Large intestine (tissue), 12 donors: ENCODE measurements at places on chromosomes 12 and 14.

- H3K27ac ChIP-seq = no peak overlapping the region
- DNase-seq = no peak
- no peak overlapping the region for H3K4me3 ChIP-seq
- no peaks in the 10 kb centered on the region for H3K36me3 ChIP-seq
- H3K4me1 ChIP-seq = no peaks in the 10 kb centered on the region
- H3K27me3 ChIP-seq = no peaks in the 10 kb centered on the region
Measured at GRCh38 chr12:72296389-72296788, 24.2 kb downstream of the TRHDE start.

DNA sequence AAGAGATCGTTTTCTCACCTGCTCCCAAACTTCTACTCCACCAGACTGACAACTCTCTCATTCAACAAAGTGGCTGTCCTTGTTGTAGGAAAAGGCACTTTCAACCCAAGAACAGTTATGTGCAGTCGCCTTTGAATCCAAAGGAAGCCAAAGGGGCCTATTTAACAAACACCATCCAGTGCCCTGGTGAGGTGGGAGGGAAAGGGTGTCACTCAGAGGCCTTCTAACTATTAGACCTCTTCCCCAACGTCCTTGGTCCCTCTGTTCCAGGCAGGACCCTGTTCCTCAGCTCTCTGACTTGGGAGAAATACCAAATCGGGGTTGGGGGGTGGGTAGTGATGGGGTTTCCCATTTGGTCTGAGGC lies 3.2 kb downstream of the SIX4 start:
- no peak overlapping the region for H3K4me3 ChIP-seq
- DNase-seq = no peak
- H3K27ac ChIP-seq = no peak overlapping the region
- peaks cover 10% of the 10 kb centered on the region for H3K4me1 ChIP-seq
- no peaks in the 10 kb centered on the region for H3K36me3 ChIP-seq

DNA sequence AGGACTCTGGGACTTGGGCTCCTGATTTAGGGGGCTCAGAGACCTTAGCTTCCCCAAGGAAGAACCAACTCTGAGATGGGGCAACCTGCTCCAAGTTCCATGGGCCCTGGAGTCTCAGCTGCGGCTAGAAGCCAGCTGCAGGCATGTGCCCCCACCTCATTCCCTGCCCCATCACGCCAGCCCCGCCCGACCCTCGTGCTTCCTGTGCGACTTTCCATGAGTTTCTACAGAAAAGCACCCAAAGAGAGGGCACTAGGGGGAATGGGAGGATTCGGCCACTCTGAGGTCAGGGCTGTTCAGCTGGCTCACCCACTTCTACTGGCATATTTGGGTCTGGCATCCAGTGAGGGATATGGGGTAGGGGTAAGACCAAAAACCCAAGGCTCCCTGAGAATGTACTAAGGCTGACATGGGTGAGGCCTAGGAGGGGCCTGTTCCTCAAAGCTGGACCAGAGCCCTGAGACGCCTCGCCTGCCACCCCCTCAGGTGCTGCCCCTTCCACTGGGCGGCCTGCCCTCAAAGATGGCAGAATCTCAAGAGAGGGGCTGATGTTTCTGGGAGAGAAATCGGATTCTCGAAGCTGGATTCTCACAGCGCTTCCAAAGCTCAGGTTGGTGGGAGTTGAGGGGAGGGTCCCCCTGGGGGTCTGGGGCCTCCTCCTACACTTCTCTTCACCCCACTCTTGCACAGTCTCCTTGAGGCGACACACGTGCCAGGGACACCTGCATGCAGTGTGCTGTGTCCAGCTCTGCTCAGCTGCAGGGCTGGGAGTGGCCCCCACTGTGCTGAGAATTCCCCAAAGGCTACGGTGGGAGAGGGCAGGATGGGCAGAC lies 22.1 kb downstream of the FAIM2 start:
- no peaks in the 10 kb centered on the region for H3K36me3 ChIP-seq
- H3K4me3 ChIP-seq = no peak overlapping the region
- DNase-seq = no peak
- no peaks in the 10 kb centered on the region for H3K4me1 ChIP-seq

- no peak overlapping the region for H3K27ac ChIP-seq
- H3K36me3 ChIP-seq = no peaks in the 10 kb centered on the region
- DNase-seq = no peak
- H3K4me1 ChIP-seq = no peaks in the 10 kb centered on the region
- no peak overlapping the region for H3K4me3 ChIP-seq
- H3K27me3 ChIP-seq = peaks cover 9% of the 10 kb centered on the region
Measured at GRCh38 chr14:94746131-94746530, 23.8 kb downstream of the GSC start.

DNA sequence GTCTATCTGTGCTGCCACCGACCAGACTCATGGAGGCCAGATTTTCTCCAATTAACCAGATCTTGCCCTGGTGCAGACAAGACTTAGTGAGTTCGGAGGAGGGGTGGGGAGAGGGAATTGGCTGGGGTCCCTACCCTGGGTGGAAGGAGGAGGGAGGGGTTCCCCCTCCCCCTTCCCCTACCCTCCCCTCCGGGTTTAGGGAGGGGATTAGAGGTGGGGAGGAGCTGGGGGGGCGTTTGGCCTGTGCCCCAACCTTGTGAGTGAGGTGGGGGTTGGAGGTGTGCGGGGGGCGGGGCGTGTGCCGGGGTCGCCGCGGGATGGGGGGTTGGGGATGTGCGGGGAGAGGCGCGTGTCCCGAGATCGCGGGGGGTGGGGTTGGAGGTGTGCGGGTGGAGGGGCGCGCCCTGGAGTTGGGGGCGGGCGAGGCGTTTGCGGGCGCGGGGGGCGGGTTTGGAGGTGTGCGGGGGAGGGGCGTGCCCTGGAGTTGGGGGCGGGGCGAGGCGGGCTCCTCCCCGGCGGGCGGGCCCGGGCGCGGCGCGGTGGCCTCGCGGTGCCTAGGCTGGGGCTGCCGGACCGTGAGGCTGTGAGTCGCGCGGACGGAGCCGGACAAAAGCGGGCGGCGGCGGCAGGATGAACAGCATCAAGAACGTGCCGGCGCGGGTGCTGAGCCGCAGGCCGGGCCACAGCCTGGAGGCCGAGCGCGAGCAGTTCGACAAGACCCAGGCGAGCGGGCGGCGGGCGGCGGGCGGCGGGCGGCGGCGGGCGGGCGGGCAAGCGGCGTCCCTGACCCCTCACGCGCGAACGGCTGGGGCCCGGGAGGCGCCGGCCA lies at the start of gene HIP1R:
HIP1R (plus strand) TSS at position 537 of the 829 bp plus-strand sequence; CDS start at position 631, 94 bp downstream.
- H3K4me3 ChIP-seq = peak within 1 kb of the TSS; percentile 75
- no peaks in the 10 kb centered on the region for H3K27me3 ChIP-seq
- peak within 1 kb of the TSS; percentile 95 for H3K27ac ChIP-seq

- no peaks in the 10 kb centered on the region for H3K36me3 ChIP-seq
- H3K4me1 ChIP-seq = no peaks in the 10 kb centered on the region
- no peak overlapping the region for H3K4me3 ChIP-seq
- H3K27ac ChIP-seq = no peak overlapping the region
- no peaks in the 10 kb centered on the region for H3K27me3 ChIP-seq
Measured at GRCh38 chr12:112347581-112347982, 34.6 kb downstream of the HECTD4 start.

DNA sequence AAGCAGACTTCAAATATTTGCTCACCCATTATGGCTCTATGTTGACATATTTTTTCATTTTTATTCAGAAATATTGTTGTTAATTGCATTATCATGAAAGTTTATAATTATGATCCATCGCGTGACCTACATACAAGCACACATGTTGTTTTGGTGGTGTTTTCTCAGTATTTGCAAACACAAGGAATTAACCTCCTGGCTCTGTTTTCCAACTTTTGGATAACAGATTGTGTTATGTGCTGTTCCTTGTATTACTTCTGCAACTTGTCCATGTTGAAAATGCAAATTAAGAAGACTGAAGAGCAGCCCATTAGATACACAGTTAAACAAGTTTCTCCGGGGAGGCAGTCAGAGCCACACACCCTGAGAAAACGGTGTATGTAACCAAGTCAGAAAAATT lies 201.2 kb downstream of the SEC23A start:
- DNase-seq = no peak
- H3K27ac ChIP-seq = no peak overlapping the region
- no peaks in the 10 kb centered on the region for H3K27me3 ChIP-seq
- H3K4me3 ChIP-seq = no peak overlapping the region
- H3K4me1 ChIP-seq = no peaks in the 10 kb centered on the region

GRCh38 chr12:96240656-96241055 lies 46.5 kb downstream of the ELK3 start:
- no peak for DNase-seq
- no peaks in the 10 kb centered on the region for H3K36me3 ChIP-seq
- no peaks in the 10 kb centered on the region for H3K27me3 ChIP-seq
- peaks cover 4% of the 10 kb centered on the region for H3K4me1 ChIP-seq
- H3K27ac ChIP-seq = no peak overlapping the region

DNA sequence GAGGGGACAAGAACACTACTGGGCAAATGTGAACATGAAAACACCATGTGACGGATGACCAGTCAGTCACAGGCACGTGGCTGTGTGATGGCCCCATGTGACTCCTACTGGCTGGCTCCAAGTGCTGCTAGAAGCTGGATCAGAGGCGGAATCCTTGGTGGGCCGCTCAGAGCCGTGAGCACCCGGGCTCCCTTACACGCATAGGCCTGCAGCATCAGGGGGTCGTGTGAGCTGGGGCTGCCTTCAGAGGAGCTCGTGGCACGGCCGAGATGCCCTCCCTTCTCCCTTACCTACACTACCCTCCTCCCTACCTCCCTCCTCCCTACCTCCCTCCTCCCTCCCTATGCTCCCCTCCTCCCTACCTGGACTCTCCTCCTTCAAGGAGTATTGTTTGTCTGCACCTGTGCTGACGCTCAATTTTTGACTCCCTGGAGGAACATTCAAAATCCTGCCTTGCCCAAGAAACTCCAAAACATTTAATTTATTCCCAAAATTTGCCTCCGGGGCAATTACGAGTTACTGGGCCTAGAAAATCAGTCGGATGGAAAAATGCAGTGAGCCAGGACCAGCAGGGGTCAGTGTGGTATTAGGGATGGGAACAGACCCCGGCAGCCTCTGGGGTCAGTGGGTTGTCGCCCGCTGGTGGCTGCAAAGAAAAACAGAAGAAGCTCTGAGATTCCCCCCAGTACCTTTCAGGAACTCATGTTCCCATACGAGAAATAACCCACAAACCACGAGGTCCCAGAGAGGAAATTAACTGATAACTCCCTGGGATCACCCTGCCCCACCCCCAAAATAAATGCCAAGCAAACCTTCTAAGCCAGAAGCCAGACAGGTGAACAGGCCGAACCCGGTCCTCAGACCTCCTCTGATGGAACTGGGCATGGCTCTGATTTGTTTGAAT lies 61.3 kb downstream of the C14orf132 start:
- no peak overlapping the region for H3K27ac ChIP-seq
- peak; percentile 69 for DNase-seq
- H3K4me3 ChIP-seq = no peak overlapping the region

DNA sequence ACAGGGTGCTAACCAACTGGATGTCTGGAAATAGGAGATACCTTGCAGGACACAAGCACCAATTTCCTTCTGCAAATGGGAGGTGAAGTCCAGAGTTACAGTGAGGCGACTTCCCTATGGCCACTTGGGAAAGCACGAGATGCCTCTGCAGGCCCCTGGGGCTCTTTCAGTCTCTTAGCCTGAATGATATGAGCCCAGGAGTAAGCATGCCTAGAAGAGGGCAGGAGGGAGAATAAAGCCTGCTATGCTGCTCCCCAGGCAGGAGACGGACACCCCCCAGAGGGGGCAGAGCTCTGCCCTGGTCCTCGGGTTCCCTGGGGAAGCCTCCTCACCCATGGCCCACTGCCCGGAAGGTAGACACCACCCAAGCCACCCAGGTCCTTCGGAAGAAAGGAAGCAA lies 105.1 kb downstream of the GCH1 start:
- no peaks in the 10 kb centered on the region for H3K4me1 ChIP-seq
- H3K27ac ChIP-seq = no peak overlapping the region
- DNase-seq = no peak
- no peak overlapping the region for H3K4me3 ChIP-seq
- no peaks in the 10 kb centered on the region for H3K27me3 ChIP-seq

- H3K4me1 ChIP-seq = no peaks in the 10 kb centered on the region
- no peaks in the 10 kb centered on the region for H3K27me3 ChIP-seq
- no peak overlapping the region for H3K4me3 ChIP-seq
- no peak overlapping the region for H3K27ac ChIP-seq
Measured at GRCh38 chr12:122354958-122355641, 67.4 kb downstream of the CLIP1 start.

DNA sequence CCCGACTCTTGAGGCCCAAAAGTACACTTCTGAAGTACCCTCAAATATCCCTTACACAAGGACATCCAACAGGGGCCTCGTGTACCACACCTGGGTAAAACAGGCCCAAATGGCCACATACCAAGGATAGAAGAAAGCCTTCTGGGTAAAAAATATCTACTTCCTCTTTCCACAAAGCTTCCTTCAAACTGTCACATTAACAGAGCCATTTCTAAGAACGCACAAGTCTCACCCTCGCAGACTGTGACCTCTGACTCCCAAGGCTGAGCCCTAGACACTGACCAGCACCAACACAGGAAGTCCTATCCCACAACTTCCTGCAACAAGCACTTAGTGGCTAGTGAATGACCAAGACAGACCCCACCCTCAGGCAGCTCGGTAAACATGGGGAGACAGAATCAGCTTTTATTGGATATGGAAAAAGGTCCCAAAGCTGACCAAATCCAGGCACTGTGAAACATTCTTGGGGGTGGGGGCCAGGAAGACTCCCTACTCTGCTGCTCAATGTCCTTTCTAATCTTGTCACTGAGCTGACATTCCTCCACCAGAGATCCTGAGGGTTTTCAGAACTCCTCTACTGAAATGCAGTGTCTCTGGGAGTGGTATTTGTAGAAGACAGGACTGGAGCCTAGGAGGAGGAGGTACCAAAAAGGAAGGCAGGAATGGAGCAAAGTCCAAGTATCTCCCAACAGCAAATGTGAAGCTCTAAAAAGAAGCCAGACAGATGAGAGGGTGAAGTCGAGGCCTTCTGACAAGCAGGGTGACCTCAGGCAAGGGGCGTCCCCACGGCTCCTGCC lies 15.9 kb downstream of the KCTD10 start:
- DNase-seq = peak; percentile 40
- H3K27ac ChIP-seq = peak overlapping the region; percentile 84
- no peak overlapping the region for H3K4me3 ChIP-seq

GRCh38 chr12:78240827-78241226 lies 410.1 kb downstream of the NAV3 start:
- H3K27me3 ChIP-seq = no peaks in the 10 kb centered on the region
- no peak overlapping the region for H3K27ac ChIP-seq
- DNase-seq = no peak
- H3K4me3 ChIP-seq = no peak overlapping the region
- no peaks in the 10 kb centered on the region for H3K36me3 ChIP-seq

DNA sequence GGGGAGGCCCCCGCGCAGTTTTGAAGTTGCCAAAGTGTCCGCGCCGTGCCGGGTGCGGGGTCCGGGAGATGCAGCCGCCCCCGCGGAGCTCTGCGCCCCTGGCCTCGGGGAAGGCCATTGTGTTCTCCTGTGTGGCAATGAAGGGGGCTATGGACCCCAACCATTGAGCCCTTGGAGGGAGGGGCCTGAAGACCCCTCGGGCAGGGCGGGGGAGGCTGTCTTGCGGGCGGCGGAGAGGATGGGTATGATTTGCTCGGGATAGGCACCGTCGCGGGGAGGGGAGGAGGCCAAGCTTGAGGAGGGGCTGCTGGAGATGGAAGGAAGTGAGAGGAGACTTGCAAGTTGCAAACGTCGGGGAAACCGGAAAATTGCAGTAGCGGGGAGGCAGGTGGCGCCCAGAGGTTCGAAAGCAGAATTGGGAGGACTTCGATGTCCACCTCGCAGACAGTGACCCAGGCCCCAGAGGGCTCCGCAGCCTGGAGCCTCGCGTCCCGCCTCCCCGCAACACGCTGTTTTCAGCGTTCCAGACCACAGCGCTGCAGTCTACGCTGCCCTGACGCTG lies 25.4 kb downstream of the BCL11B start:
- peaks cover 33% of the 10 kb centered on the region for H3K27me3 ChIP-seq
- H3K4me1 ChIP-seq = peaks cover 3% of the 10 kb centered on the region
- peaks cover 3% of the 10 kb centered on the region for H3K36me3 ChIP-seq
- no peak for DNase-seq
- H3K4me3 ChIP-seq = peak overlapping the region; percentile 6
